KG1 (cell line): ENCODE measurements at places on chromosomes 4 and X.

DNA sequence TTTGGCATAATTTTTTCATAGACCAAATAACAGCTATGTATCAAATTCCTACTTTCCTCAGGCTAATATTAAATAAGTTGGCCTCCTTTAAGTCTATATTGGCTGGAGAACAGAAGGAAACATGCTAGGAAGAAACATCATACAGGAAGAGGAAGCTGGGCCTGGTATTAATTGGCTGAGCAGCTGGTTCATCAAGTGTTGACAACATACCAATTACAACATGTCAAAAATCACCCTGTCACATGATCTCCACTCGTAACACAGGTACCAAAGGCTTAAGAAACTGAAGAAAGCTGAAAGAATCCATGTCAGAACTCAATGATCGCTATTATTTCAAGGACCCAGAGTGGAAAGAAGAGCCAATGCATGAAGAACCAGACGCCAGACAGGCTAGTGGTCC is 10.5 kb downstream of the WDFY3 start:
- DNase-seq: no peak

- DNase-seq: no peak
These were observed 41.6 kb upstream of the PPARGC1A start for GRCh38 chr4:23931489-23931830.

GRCh38 chrX:126770179-126770578 is 49.4 kb upstream of the PRR32 start:
- no peak for DNase-seq

DNA sequence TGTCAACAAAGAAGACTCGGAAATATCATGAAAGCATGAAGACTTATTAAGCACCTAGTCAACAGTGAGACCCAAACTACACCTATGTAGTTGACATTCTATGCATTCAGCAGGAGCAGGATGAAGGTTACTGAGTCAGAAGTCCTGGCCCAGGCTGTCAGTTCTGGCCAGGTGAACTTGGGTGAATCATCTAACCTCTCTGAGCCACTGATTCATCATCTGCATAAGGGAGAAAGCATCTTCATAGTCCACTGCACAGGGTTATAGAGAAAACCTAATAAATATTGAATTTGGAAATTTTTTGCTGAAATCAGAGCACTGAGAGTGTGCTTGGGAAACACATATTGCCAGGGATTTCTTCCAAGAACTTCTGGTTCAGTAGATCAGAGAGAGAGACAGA is 296.0 kb upstream of the SFRP2 start:
- no peak for DNase-seq

DNA sequence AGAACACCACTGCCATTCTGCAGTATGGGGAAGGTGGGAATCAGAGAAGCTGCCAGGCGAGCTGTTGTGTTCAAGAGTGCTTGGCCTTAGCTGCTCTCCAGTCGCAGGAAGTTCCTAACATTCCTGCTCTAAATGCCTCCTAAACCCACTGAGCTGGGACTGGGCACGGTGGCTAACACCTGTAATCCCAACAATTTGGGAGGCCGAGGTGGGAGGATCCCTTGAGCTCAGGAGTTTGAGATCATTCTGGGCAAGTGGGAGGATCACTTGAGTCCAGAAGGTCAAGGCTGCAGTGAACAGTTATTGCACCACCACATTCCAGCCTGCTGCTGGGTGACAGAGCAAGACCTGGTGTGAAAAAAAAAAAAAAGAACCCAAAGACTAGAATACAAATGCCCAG is 690.3 kb upstream of the FAM241A start:
- DNase-seq: no peak

GRCh38 chrX:2610246-2611170 is 80.6 kb upstream of the CD99 start:
- no peak for DNase-seq

DNA sequence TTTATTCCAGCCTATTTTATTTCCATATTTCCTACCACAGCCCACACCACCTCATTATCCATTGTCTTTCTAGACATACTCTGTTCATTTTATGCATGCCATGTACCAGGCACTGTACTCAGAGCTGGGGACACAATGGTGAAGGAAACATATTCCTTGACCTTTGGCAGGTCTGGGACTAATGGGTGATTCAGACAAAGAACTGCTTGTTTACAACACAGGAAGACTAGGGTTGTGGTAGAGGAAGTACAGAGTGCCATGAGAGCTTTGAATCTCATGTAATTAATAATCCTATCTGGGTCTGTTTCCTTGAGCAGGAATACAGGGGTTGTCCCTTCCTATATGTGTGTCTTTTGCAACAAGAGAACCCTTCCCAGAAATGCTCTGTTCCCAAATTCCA is 75.1 kb upstream of the NUDT10 start:
- no peak for DNase-seq

GRCh38 chrX:1391707-1392375 is at the start of gene SLC25A6:
SLC25A6 (minus strand) TSS chrX:1392113; CDS start chrX:1392009, 104 bp downstream.
- DNase-seq: no peak

GRCh38 chrX:67717571-67717970 is 173.8 kb downstream of the AR start:
- DNase-seq: no peak

DNA sequence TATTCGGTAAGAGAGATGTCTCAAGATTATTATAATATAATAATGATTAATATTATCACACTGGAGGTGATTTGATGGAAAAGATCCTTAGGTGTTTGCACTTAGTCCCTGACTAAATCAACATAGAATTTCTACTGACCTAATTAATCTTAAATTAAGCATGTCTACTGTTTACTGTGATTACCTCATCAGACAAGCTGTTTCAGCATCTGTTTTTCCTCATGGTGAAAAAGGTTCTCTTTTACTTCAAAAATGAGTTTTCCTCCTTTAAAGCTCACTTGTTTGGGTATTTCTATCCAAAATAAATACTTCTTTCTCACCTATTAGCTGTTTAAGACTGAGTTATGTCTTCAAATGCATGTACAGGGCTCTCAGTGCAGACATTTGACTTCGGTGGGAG is 407.8 kb downstream of the NKX6-1 start:
- DNase-seq: no peak
